GM18507 (cell line): ENCODE measurements at places on chromosomes 1 and 21.

GRCh38 chr1:27274204-27274603 lies 39.8 kb downstream of the WDTC1 start:
- no peak for DNase-seq

GRCh38 chr1:63321066-63321784 lies 1.1 kb upstream of the FOXD3 start:
- DNase-seq: no peak

GRCh38 chr1:37944086-37944763 lies 2.6 kb downstream of the INPP5B start:
- DNase-seq: no peak

DNA sequence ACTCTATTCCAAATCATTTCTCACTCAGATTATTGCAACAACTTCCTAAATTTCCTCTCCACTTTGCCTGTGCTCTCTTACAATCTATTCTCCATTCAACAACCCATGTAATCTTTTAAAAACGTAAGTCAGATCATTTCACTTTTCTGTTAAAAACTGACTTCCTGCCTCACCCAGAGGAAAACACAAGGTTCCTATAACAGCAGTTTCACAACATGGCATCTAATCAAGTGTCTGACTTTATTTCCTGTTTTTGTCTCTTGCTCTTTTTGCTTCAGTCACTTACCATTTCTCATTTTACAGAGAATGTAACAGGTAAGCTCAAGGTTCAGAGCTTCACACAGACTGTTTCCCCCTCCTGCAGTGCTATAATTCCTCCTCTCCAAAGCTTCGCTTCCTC lies 560.7 kb downstream of the LRRIQ3 start:
- no peak for DNase-seq
